Colonic mucosa (tissue), 4 donors: ENCODE measurements at places on chromosomes 1 and 21.

- H3K27ac ChIP-seq = no peak overlapping the region
- H3K4me3 ChIP-seq = no peak overlapping the region
- H3K27me3 ChIP-seq = no peaks in the 10 kb centered on the region
- no peaks in the 10 kb centered on the region for H3K36me3 ChIP-seq
These were observed 14.8 kb downstream of the C1orf226 start for GRCh38 chr1:162396201-162396906.

DNA sequence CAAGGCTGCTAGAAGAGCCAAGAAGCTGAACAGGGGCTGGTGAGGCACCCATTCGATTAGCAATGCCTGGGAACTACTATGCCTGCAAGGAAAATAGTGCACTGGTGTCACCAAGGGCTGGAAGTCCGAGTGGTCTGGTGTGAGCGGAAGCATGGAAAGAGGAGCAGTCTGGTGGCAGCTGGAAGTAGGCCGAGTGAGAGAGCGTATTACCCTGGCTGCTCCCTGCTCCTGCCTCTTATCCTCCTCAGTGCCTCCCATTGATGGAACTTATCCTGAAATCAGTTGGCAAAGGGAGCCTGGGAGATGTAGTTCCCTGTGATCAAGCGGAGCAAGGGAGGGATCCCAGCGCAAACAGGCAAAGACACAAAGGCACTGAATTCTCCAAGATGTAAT lies 9.6 kb downstream of the SMAP2 start:
- H3K4me3 ChIP-seq = no peak overlapping the region
- peak overlapping the region; percentile 83 for H3K27ac ChIP-seq
- H3K36me3 ChIP-seq = no peaks in the 10 kb centered on the region
- no peak for DNase-seq

DNA sequence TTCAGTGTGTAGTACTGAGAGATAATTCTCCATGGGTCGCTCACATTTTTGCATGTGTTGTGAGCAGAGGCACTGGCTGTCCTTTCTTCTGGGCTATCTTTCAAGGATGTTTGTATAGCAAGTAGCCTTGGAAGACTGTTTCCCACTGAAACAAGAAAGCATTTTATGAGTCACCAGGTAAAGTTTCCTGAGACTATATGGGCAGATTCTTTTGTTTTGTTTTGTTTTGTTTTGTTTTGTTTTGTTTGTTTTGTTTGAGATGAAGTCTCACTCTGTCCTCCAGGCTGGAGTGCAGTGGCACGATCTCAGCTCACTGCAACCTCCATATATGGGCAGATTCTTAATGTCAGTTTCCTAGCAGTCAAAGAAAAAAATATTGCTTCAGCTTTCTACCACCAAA lies 912.6 kb downstream of the TTLL7 start:
- no peak overlapping the region for H3K27ac ChIP-seq
- H3K27me3 ChIP-seq = no peaks in the 10 kb centered on the region
- H3K4me3 ChIP-seq = no peak overlapping the region

GRCh38 chr21:43025636-43026180 lies 49.9 kb downstream of the CBS start:
- H3K4me3 ChIP-seq = no peak overlapping the region
- H3K4me1 ChIP-seq = no peaks in the 10 kb centered on the region
- no peaks in the 10 kb centered on the region for H3K27me3 ChIP-seq
- no peak for DNase-seq

DNA sequence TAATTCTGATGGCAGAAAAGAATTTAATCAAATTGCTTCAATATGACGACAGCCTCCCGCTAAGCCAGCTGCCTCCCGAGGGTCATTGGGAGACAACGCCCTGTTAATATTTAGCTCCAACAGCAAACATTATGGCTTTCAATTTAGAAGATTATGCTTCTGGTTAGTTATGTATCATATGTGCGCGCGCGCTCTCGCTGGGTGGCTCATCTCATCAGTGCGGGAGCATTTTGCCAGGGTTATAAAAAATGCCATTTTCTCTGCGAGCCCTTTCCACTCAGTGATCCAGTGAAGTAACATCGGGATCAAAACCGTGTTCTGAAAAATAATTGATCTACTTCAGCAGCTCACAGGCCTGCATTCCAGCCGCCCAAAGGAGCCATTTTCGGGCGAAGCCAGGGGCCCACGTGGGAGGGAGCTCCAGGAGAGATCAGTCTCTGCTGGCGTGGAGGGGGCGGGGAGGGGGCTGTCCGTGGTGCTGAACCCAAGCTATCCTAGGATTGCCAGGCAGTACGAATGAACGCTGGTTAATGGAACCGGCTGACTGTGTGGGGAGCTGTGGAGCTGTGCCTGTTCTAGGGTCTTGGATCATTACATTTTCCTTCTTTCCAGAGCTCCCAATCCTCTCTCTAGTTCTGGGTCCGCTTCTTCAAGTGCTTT lies 219.1 kb upstream of the ZC3H12A start:
- no peak overlapping the region for H3K27ac ChIP-seq
- no peaks in the 10 kb centered on the region for H3K4me1 ChIP-seq
- H3K27me3 ChIP-seq = no peaks in the 10 kb centered on the region
- H3K4me3 ChIP-seq = no peak overlapping the region
